Cardiac fibroblast (primary cell): ENCODE measurements at places on chromosomes 3 and 15.

DNA sequence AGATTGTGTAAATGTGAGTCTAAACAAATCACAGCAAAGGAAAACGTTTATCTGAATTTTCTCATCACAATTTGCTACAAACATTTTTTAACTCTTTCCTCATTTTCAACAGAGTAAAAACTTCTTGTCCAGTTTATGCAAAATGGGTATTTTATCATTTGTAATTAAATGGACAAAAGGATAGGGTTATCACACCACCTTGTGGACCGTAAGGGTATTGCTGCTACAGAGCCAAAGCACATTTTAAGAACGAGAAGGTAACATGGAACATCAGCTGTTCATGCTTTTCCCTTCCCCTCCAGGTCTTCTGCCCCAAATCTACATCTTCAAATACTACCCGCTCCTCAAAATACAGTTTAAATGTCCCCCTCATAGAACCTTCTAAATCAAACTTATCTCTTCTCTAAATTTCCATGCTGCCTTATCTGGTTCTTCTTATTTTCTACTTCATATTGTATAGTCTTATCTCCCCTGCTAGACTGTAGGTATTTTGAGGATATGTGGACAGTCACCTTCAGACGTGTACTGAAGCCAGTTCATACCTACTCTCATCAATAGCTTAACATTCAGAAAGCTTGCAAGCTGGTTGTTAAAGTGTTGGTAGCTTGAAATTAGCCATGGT lies 12.8 kb upstream of the SETMAR start:
- DNase-seq, result peak; percentile 67

GRCh38 chr15:72339777-72340177 lies 19.8 kb upstream of the CELF6 start:
- DNase-seq, result peak; percentile 92

GRCh38 chr3:161559177-161559998 lies 62.8 kb downstream of the OTOL1 start:
- DNase-seq, result peak; percentile 64

DNA sequence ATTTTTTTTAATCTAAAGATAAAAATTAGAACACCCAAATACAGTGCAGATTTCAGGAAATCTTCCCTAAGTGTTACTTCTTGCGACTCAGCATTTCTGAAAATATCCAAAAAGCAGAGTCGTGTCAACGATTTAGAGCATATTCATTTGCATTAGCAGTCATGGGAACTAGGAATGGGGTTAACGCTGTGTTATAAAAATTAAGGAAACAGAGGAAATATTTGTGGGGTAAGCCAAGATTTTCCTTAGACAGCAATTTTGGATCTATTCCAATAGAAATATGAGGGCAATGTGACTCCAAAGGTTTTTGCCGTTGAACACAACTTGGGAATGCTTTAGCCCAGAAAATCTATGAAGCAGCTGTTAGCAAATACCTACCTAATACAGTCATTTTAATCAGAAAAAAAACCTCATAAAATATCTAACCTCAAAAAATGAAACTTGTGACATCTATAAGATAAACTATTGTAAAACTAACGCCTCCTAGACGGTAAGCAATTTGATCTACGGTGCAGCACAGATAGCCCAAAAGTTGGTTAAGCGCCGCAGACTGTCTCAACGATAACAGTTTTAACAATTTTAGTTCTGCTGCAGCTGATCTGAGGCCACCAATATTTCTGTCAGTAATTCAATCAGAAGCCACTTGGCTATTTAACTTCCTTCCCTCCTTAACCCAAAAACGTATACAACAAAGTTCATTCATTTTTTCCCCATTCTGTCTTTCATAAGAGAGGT lies 5.8 kb upstream of the ATP11B start:
- peak; percentile 42 for DNase-seq

- no peak for DNase-seq
Measured at GRCh38 chr15:27884726-27885125, 214.4 kb downstream of the OCA2 start.

DNA sequence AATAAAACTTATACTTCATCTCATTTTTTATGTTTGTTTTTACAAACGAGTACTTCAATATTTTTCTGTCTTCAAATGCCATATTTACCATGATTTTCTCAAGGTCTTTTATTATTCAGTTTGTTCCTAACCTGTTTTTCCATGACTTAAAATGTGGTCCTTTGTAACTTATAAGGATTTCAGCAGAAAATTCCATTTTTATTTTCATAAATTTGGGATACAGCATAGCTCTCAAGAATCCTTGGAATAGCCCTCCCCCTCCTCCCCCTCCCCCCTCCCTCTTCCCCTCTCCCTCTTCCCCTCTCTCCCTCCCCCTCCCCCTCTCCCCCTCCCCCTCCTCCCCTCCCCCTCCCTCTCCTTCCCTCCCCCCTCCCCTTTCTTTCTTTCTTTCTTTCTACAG lies 14.9 kb upstream of the STX19 start:
- no peak for DNase-seq

GRCh38 chr3:48859206-48859605 lies 11.5 kb upstream of the PRKAR2A start:
- DNase-seq, result no peak

DNA sequence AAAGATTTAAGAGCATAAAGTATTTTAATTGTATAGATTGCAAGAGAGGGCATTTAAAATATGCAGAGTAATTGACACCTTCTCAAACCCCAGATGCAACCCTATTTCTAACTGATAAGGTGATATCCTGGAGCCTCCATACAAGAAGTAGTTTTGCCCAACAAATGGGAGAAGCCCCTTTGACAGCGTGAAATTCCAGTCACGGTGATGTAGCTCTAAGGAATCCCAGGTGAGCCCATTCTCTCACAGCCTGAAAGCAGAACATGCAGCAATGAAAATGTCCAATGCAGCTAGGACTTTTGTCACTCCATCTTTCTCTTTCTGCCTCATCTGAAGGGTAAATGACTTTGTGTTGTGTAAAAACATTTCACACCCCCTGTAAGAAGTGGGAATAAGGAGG lies 96.4 kb downstream of the TMEM212 start:
- no peak for DNase-seq

DNA sequence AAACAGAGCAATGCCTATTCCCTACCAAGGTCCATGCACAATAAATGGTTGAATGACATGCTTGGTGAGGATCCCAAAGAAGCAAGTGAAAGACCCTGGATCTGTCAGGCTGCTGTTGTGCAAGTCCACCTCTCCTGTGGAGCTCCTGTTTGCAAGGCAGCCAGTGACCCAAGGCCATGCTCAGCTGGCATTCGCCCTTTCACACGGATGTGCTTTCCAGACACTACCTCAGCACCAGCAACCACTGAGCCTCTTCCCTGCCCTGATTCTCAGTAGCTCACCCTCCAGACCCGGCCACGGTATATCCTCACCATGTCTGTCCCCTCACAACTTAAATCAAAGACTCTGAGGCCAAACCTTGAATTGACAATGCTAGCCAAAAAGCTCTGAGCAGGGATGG lies 23.3 kb downstream of the WWTR1 start:
- no peak for DNase-seq

GRCh38 chr3:47932421-47932820 lies 83.8 kb downstream of the MAP4 start:
- peak; percentile 10 for DNase-seq

- peak; percentile 6 for DNase-seq
Measured at GRCh38 chr3:125624341-125624740, 29.0 kb upstream of the OSBPL11 start.

GRCh38 chr15:66004618-66005262 lies 135.4 kb downstream of the RAB11A start:
- DNase-seq, result peak; percentile 46

DNA sequence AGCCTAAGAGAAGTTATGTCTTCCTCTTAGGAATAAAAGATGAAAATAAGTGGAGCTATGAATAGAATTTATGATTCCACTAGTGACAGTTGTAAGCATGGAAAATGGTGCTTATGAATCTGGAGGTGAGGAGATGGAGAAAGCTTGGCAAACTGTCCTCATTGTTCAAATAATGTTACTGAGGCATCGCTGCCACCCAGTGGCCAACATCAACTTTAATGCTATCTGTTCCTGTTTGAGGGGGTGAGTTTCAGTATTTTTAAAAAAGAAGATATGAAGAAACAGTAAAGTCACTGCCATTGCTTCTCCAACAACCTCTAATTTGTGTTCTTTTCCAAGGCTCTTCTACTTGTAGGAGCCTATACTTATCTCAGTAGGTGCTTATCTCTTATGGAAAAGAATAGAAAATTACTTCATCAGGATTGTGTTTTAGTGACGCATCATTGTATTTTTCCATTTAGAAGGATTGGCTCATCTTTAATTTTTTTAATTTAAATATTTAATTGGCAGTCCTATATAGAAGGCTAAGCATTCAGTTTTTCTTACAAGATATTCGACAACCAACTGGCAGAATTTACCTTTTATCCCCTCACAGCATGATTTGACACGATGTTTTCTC lies 260.4 kb upstream of the P2RY1 start:
- peak; percentile 86 for DNase-seq

- DNase-seq, result no peak
Measured at GRCh38 chr15:58423831-58424608, 7.8 kb upstream of the LIPC start.

GRCh38 chr3:132395126-132395525 lies 22.2 kb upstream of the DNAJC13 start:
- DNase-seq, result no peak

GRCh38 chr3:126474498-126475412 lies 936 bp downstream of the ZXDC start:
- DNase-seq, result peak; percentile 56

GRCh38 chr15:58530056-58530590 lies 98.3 kb downstream of the LIPC start:
- no peak for DNase-seq

- DNase-seq, result no peak
Measured at GRCh38 chr15:68040144-68040543, 14.0 kb upstream of the PIAS1 start.

- no peak for DNase-seq
Measured at GRCh38 chr3:71907996-71908395, 123.0 kb upstream of the PROK2 start.

DNA sequence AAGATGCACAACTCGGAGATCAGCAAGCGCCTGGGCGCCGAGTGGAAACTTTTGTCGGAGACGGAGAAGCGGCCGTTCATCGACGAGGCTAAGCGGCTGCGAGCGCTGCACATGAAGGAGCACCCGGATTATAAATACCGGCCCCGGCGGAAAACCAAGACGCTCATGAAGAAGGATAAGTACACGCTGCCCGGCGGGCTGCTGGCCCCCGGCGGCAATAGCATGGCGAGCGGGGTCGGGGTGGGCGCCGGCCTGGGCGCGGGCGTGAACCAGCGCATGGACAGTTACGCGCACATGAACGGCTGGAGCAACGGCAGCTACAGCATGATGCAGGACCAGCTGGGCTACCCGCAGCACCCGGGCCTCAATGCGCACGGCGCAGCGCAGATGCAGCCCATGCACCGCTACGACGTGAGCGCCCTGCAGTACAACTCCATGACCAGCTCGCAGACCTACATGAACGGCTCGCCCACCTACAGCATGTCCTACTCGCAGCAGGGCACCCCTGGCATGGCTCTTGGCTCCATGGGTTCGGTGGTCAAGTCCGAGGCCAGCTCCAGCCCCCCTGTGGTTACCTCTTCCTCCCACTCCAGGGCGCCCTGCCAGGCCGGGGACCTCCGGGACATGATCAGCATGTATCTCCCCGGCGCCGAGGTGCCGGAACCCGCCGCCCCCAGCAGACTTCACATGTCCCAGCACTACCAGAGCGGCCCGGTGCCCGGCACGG lies 991 bp downstream of the SOX2 start:
- no peak for DNase-seq

DNA sequence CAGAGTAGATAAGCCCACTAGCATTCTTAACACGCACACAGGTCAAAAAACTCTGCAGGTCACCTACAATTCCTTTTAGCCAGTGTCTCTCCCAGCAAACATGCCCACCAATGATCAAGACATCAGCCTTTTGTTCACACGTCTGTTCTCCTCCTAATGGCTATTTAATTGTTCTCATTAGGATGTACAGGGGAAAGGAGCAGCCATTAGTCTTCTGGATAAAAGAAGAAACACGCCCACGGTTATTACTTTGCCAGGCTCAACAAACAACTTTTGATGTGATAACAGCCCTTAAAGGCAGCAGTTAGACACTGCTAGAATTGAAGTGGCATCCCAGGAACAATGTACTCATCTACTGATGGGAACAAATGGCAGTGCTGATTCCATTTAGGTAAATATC lies 108.8 kb downstream of the NTRK3 start:
- no peak for DNase-seq

- no peak for DNase-seq
Measured at GRCh38 chr3:126349071-126349470, 8.1 kb downstream of the KLF15 start.

DNA sequence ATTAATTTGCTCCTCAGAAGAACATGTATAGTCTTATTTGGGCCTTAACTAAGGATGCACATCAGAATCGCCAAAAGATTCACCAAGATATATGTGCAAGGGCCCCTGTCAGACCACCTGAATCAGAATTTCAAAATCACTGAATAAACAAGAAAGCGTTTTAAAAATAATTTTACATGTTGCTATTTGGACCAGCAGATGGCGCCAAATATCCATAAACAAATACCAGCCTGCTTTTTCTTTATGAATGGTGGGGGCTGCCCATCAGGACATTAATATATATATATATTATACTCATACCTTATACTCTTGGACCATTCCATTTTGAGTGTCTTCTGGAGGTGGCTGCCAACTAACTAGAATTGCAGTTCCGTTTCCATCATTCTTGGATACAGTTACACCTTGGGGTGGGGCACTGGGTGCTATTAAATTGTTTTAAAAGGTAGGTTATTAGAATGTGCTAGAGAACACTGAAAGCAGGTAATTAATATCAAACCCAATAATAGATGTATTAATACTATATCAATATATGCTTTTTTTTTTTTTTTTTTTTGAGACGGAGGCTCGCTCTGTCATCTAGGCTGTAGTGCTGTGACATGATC lies 1108.3 kb downstream of the ROBO1 start:
- DNase-seq, result peak; percentile 76

DNA sequence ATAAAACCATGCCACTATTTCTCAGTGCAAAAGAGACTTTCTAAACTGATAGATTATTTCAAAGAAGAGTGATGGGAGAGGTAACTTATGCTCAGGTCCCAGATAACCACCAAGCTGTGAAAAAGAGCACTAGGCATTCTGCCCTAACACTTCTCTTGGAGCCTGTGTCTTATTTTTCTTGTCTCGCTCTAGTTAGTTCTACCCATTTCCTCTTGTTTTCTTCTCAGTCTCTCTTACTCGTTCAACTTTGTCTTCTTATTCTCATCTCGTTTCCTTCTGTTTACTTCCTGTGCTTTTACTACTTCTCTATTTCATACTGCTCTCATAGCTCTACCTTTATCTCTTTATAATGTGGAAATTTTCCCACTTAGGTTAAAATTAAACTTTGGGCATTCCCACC lies 91.8 kb upstream of the CGNL1 start:
- no peak for DNase-seq
